ENCODE measurements at places on chromosomes 11 and 22.

DNA sequence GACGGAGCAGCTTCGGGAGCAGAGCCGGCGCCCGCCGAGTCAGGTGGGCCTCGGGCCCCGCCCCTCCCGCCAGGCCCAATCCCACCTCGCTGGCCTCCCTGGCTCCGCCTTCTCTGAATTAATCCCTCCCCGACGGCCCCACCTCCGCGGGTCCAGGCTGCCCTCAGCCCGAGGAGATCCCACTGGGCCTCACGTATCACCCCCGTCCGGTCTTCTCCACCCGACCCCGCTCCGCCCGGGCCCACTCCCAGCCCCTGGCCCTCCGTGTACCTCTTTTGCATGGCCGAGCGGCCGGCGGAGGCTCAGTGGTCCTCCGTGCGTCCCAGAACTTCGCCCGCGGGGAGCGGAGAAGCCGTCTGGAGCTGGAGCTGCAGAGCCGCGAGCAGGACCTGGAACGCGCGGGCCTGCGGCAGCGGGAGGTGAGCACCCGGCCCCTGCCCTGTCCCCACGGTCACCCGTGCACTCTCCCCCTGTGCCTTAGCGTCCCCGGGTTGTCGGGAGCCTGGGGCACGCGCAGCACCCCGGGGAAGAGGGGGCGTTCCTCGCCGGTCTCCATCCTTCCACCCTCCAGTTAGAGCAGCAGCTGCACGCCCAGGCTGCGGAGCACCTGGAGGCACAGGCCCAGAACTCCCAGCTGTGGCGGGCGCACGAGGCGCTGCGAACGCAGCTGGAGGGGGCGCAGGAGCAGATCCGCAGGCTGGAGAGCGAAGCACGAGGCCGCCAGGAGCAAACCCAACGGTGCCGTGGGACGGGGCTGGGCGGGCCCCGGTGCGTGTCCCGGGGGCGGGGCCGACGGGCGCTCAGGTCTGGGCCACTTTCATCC is 2.2 kb upstream of the CD151 start:
- H3K27ac ChIP-seq, result no peak overlapping the region
- no peaks in the 10 kb centered on the region for H3K27me3 ChIP-seq
- H3K4me1 ChIP-seq, result peaks cover 47% of the 10 kb centered on the region
- H3K4me3 ChIP-seq, result peak overlapping the region; percentile 35
- no peak for DNase-seq

DNA sequence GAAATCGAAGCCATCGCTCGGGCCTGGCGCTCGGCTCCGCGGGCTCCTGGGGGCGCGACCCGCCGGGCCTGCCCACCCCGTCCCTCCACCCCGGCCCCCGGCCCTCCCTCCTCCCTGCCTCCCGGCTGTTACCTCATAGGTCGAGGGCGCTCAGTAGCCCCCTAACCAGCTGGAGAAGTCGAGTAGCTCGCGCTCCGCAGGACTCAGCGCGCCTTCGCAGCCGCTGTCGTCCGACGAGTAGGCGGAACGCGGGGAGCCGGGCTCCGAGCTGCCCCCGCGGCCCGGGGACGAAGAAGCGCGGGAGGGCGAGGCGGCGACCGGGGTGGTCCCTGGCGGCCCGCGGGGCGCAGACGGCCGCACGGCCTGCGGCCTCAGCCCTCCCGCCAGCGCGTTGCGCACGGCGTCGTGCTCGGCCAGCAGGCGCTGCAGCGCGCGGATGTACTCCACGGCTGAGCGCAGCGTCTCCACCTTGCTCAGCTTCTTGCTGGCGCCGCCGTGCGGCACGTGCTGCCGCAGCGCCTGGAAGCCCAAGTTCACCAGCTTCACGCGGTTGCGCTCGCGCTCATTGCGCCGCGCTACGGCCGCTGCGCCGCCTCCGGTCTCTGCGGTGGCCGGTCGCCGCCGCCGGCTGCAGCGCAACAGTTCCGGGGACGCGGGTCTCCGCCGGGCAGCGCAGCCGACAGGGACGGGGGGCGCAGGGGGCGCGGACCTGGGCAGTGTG is 627 bp downstream of the ASCL2 start:
- peak; percentile 39 for DNase-seq
- no peaks in the 10 kb centered on the region for H3K36me3 ChIP-seq
- H3K27me3 ChIP-seq, result no peaks in the 10 kb centered on the region
- no peak overlapping the region for H3K4me3 ChIP-seq
- no peak overlapping the region for H3K27ac ChIP-seq

DNA sequence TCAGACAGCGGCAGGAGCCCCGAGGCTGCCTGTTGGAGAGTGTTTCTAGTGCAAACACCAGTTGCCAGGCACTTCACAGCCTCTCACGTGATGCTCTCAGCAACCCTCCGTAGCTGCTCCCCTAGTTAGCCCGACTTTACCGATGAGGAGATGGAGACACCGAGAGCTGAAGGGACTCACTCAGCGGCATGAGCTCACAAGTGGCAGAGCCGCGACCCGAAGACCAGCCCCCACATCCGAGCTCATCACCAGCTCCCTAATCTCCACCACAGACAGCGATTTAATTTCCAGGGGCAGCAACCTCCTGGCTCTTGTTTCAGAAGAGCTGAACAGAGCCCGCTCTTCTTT is 28.7 kb upstream of the RTL6 start:
- H3K36me3 ChIP-seq, result no peaks in the 10 kb centered on the region
- DNase-seq, result no peak
- H3K27ac ChIP-seq, result no peak overlapping the region
- no peaks in the 10 kb centered on the region for H3K27me3 ChIP-seq

GRCh38 chr22:17446698-17447097 is 77.4 kb downstream of the CECR2 start:
- no peaks in the 10 kb centered on the region for H3K36me3 ChIP-seq
- no peaks in the 10 kb centered on the region for H3K4me1 ChIP-seq
- no peak for DNase-seq
- H3K27ac ChIP-seq, result no peak overlapping the region
- H3K4me3 ChIP-seq, result no peak overlapping the region

GRCh38 chr22:39935612-39936011 is 24.6 kb upstream of the TMA7B start:
- H3K27me3 ChIP-seq, result no peaks in the 10 kb centered on the region
- H3K4me3 ChIP-seq, result peak overlapping the region; percentile 30
- DNase-seq, result no peak
- H3K36me3 ChIP-seq, result no peaks in the 10 kb centered on the region
- H3K27ac ChIP-seq, result peak overlapping the region; percentile 79

GRCh38 chr11:109972181-109972715 is 120.9 kb upstream of the ZC3H12C start:
- no peak overlapping the region for H3K4me3 ChIP-seq
- no peak overlapping the region for H3K27ac ChIP-seq
- no peak for DNase-seq
- H3K36me3 ChIP-seq, result no peaks in the 10 kb centered on the region

DNA sequence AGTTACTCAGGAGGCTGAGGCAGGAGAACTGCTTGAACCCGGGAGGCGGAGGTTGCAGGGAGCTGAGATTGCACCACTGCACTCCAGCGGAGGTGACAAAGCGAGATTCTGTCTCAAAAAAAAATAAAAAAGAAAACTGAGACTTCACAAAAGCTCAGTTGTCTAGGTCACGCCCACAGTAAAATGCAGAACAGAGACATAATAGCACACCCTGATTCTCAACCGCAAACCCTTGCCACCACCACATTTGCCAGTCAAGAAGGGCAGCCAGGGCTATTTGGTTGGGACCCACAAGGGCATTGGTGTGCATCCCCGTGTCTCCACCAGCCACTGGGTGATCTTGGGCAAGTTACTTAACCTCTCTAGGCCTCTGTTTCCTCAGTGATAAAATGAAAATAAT is 25.4 kb downstream of the CREB3L1 start:
- H3K27me3 ChIP-seq, result no peaks in the 10 kb centered on the region
- DNase-seq, result no peak

Measured in naive thymus-derived CD4-positive, alpha-beta T cell (primary cell).